ENCODE measurements at places on chromosomes 2 and 18.

- DNase-seq: no peak
Measured at GRCh38 chr2:133262893-133263292, 305.4 kb downstream of the NCKAP5 start.

- peak; percentile 37 for DNase-seq
Measured at GRCh38 chr2:159595410-159596046, 20.8 kb downstream of the BAZ2B start.

GRCh38 chr2:235569837-235570236 is 76.0 kb downstream of the AGAP1 start:
- DNase-seq: no peak

DNA sequence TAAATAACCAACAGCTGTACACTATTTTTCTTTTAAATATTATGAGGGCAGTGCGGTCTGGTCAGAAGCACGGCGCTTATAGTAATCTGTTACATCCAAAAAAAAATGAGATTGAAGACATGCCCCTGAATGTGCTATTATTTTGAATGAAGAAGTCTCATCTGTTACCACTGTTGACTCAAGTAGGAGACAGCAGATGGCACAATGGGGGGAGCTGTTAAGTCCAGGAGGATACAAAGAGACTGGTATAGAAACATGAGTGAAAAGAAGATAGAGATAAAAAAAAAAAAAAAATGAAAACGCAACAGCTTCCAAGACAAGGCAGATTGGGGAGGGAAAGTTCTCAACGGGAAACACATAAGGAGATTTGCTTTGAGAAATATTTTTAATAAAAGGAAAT is 425.5 kb upstream of the PKDCC start:
- no peak for DNase-seq

DNA sequence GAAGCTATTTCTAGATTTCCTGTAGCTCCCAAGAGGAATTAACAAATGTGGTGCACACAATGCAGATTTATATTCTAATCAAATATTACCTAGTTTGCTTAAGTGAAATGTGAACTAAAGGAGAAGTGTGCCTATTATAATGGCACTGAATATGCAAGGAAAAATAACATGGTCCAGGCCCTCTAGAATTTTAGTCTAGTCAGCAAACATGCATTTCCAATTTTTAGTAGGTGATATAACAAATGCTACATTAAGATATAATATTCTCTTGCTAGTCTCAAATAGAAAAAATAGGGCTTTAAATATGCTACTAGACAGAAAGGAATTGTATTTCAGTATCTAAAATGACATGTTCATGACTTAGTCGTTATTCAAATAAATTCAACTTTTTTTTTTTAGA is 689.5 kb downstream of the TMEM182 start:
- DNase-seq: no peak
